ENCODE measurements at places on chromosomes 5 and 9.

DNA sequence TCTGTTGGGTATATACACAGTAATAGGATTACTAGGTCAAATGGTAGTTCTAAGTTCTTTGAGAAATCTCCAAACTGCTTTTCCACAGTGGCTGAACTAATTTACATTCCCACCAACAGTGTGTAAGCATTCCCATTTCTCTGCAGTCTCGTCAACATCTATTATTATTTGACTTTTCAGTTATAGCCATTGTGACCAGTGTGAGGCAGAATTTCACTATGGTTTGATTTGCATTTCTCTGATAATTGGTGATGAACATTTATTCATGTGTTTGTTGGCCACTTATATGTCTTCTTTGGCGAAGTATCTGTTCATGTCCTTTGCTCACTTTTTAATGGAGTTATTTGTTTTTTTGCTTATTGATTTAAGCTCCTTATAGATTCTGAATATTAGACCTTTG is 596.2 kb upstream of the DAB2 start:
- DNase-seq = no peak

GRCh38 chr9:2227144-2227867 is 212.2 kb downstream of the SMARCA2 start:
- no peak for DNase-seq

DNA sequence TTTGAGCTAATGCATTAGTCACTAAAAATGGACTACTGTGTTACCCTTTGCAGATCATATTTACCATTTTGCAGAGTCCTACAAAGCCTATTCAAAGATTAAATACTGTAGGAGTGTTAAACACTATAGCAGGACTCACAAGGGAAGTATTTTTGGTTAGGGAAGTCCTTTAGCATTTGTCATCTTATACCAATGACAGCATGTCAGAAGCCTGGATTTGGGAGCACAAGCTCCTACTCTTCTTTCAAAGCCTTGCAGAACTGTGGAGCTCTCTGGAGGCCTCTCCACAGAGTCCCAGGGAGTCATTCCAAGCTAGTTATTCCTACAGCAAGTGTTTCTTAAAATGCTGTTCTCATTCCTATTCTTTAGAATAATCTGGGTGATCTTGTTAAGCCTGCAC is 288.8 kb downstream of the PIK3R1 start:
- no peak for DNase-seq

DNA sequence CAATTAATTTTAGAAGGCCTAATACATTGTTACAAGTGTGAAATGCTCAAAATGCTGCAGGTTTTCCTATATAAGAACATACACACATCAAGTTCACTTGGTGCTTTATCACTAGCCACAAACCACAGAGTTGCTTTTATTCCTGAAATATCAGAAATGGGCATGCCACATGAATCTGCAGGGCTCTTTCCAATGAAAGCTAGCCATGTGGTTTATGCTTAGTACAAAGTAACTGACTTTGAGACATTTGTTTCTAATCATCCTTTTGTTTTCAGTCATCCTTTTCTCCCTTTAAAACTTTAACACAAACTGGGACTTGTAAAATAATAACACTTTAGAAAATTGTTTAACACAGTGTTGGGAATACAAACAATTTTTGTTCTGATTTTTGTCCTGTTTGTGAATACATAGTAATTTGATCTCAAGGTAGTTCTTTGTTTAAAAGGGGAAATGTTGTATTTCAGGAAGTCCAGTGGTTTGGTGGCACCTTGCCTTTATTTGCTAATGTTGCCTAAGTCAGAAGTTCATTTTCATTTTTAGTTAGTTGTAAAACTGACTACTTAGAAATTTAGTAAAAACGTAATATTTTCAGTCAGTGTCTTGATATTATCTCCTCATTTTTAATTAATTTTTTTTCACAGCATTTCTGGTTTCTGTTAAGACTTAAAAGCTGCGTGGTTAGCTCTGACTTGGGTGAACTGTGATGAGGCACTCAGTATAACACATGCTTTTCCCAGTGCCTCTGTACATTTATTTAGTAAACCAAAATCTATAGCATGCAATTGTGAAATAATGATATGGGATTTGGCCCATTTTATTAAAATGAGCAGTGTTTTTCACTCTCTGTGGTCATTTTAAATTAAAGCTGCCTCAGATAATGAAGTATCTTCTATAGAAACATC is 18.6 kb downstream of the PRDM6 start:
- DNase-seq = no peak

DNA sequence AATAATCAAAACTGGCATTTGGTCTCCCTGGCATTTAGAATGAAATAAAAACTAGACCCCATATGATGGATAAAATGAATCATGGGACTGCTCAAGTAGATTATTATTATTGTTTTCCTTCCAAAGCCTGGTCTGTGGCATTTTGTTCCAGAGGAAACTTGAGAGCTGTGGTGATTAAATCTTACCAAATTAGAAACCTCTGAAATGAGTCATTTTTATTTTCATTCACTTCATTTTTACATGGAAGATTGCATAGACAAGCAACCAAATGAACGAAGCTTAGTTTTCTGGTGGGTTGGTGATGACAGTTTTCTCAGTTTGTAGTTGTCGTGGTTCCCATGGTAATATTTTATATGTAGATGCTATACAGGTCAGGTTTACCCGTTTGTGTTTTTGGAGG is 23.4 kb downstream of the PAM start:
- no peak for DNase-seq

- DNase-seq = no peak
Observed at GRCh38 chr5:140978260-140978659, 12.0 kb downstream of the PCDHAC2 start.

GRCh38 chr9:127388856-127389238 is 8.1 kb upstream of the SLC2A8 start:
- no peak for DNase-seq

DNA sequence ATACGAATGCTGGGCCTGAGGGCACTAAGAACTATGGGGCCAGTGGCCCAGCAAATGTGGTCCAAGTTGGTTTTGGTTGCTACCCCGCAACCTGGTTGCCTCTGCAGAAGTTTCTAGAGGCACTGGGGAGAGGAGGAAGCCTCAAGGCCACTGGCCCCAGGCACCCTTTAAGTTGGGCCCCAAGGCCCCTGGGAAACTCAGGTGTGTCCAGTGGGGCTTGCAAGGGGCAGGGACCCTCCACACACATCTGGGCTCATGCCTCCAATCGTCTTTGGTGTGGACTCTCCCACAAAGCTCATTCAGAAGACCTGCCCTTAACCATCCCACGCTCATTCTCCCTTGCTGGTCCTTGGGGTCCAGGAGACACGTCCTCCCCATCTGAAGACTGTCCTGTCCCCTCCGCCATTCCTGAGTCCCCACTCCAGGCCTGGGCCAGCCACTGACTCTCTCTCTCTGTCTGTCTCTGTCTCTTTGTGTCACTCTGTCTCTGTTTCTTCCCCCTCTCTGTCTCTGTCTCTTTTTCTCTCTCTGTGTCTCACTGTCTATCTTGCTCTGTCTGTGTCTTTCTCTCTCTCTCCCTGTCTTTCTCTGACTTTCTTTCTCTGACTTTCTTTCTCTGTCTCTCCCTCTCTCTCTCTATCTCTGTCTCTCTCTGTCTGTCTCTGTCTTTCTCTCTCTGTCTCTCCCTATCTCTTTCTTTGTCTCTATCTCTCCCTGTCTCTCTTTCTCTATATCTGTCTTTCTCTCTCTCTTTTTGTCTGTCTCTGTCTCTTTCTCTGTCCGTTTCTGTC is 3.3 kb upstream of the SLC6A19 start:
- no peak for DNase-seq

DNA sequence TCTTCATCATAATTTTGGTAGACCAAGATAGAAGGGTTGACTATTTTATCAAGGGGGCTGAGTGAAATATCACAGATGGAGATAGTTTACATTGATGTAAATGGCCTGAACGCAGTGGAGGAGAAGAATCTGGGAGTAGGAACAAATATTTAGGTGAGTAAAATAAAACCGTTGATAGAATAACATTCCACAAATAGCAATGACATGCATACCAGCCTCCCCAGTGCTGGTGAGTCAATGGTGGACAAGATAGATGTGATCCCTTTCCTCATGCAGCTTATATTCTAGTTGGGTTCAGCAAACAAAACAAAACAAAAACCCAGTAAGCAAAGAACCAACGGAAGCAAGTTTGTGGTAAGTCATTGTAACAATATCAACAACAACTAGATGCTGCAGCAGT is 385.2 kb downstream of the FAM170A start:
- DNase-seq = no peak

DNA sequence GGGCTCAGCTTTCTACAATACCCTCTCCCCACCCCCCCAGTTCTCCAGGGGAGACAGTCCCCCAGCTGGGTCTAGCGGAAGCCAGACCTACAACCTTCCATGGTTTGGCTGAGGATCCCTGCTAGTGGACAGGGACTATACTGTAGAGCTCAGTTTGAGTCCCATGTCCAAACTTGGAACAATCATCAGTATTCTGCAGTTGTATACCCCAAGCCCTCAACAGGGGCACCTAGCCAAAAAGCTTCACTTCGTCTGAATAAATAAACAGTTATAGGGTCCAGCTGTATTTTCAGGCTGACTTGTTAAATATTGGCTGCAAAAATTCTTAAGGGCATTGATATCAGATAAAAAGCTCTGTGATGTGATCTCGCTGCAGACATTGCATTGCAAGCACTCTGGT is 15.4 kb upstream of the C9 start:
- DNase-seq = no peak

- no peak for DNase-seq
Observed at GRCh38 chr5:64930672-64931318, 162.1 kb downstream of the CWC27 start.

DNA sequence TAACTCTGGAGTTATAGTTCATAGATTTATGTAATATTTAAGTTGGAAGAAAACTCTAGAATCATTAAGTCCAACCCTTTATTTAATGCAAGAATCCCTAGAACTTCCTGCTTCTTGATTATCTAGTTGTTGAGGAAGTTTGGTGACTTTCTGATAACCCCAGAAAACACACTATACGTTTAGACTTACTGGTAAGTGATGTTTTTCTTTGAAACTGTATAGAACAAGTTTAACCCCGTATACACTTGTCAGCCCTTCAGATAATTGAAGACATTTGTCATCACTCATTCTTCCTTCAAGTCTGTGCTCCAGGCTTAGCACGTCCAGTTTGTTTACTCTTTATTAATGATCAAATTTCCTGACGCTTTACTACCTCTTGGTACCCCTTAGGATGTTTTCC is 9.0 kb downstream of the NDUFS4 start:
- DNase-seq = peak; percentile 63

DNA sequence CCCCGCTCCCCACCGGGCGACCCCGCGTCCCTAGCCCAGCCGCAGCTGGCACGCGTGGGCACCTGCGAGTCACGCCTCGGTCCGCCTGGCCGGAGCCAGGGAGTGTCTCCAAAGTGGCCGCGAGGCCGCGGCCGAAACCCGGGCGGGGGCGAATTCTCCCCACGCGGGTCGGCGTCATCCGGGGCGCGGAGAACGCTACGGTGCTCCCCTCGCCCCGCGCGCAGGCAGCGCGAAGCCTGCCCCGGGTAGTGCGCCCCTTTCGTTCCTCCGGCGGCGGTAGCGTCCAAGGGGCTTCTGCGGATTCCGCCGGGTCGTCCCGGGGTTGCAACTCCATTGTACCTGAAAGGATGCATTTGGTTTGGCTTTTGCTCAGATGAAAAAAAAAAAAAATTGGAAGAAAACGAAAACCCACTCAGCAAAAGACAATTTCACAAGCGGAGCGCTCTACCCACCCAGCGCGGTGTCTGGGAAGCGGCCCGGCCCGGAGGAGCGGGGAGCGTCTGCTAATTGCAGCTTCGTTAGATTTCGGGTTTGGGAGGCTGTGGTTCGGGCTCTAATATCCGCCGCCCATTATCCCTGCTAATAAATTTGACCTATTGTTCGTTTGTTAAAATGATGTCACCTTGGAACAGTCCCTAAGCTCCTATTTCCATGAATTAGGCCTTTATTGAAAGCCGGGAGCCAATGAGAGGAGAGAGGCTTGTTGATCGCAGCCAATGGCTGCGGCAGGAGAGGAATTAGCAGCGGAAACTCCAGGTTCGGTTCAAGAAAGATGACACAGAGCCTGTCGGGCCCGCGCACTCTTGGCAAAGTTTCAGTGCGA is at the start of gene TLX3:
Gene TLX3 (plus strand): TSS at position 796 of the 823 bp plus-strand sequence. CDS start 118 bp downstream, outside the sequence.
- peak; percentile 77 for DNase-seq

DNA sequence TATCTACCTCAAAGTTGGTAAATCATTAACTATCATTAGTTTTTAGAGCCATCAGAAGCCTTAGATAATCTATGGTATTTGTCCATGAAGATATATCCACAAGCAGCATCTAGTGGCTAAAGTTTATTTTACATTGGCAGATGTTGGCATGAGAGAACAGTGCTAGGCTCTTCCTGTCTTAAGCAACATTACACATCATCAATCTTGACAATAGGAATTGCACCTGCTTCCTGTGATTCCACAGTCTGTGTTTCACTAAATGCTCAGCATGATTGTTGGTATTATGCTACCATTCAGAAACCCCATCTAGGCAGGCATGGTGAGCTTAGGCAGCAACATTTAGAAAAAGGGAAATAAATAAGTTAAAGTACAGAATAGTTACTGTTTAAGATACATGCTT is 246.6 kb downstream of the SLCO4C1 start:
- DNase-seq = peak; percentile 28

- no peak for DNase-seq
Observed at GRCh38 chr9:108894225-108894997, 32.3 kb downstream of the ACTL7A start.

GRCh38 chr9:113593682-113594281 is 130.3 kb downstream of the RGS3 start:
- peak; percentile 80 for DNase-seq

GRCh38 chr5:150068472-150068871 is 17.9 kb downstream of the CSF1R start:
- no peak for DNase-seq

Measured in hematopoietic multipotent progenitor cell treated with erythropoietin and hydrocortisone succinate and interleukin-3 and kit ligand, for 6 days (in vitro differentiated cells).